ENCODE measurements at places on chromosomes 1 and 21.

DNA sequence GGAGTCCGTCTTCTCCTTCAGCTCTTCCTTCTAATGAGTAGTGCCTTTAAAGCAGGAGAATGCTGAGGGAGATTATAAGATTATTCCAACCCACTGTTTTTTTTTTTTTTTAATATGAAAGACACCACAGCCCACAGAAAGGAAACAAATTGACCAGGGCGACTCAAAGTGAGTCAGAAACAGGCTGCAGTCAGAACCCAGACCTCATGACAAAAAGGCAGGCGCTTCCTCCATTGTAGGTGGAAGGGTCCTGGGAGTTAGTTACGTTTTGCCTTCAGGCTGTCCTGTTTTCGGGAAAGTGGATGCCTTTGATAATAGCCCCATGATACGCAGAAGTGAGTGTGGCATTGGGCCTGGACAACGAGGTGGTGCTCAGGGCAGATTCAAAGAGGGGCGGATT lies 21.0 kb downstream of the PLXNA2 start:
- DNase-seq = no peak

GRCh38 chr21:33942426-33942825 lies 26.8 kb upstream of the ATP5PO start:
- no peak for DNase-seq

DNA sequence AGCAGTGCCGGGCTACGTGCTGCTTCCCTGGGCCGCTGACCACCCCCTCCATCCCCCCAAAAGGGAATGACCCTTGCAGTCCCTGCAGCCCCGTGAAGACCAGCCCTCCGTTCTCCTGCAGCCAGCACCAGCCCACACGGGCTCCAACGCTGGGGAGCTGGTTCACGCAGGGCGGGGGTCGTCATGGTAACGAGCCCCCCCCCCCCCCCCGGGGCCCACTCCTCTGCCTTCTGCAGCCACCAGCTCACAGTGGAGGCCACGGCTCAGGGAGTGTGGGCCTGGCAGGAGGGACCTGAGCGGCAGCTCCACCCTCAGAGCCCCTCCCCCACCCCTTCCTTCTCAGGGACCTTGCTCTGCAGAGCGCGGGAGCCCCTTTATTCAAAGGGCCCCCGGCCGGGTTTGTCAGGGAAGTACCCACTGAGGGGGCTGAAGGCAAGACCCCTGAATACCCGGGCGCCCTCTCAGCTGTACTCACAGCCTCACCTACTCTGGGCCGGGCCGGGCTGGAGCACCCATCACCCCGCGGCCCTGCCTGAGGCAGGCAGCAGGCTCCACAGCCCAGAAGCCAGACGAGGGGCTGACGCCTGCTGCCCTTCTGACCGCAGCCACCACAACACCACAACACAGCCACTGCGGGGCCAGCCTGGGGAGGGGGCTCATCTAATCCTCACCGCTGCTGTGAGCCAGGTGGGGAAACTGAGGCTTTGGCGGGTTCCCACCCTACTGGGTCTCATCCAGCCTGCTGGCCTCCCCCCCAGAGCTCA lies 12.6 kb downstream of the MEGF6 start:
- no peak for DNase-seq

DNA sequence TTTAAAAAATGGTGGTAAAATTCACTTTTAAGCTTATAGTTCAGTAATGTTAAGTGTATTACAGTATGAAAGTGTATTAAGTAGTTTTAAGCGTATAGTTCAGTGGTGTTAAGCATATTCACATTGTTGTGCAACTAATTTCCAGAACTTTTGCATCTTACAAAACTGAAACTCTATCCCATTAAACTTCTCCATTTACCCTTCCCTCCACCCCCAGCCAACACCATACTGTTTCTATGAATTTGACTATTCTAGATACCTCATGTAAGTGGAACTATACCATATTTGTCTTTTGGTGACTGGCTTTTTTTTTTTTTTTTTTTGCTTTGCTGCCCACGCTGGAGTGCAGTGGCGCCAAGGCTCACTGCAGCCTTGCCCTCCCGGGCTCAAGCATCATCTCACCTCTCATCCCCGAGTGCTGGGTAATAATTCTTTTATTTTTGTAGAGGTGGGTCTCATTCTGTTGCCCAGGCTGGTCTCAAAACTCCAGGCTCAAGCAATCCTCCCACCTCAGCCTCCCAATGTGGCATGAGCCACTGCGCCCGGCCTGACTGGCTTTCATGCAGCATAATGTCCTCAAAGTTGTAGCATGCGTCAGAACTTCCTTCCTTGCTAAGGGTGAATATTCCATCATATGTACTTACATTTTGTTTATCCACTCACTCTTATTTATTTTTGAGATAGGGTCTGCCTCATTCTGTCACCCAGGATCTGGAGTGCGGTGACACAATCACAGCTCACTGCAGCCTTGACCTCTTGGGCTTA lies 45.1 kb upstream of the BMP8B start:
- no peak for DNase-seq

GRCh38 chr21:29677326-29677725 lies 262.5 kb downstream of the GRIK1 start:
- DNase-seq = no peak

DNA sequence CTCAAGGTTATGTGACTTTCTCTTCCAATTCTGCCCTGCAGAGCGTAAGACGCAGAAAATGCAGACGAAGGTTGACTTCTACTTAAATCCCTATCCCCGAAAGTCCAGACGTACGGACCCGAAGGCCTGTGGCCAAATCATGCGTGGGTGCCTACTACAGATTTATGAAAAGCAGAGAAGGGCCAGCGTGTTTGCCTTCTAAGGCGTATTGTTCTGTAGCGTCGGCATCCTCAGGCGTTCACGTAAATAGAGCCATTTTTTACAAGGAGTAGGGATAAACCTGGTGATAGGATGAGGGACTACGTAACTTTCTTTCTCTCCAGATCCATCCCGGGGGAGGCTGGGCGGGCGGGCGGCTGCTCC lies 222 bp upstream of the GIPC2 start:
- DNase-seq = peak; percentile 25

GRCh38 chr1:29502225-29502910 lies 266.0 kb downstream of the PTPRU start:
- DNase-seq = no peak

DNA sequence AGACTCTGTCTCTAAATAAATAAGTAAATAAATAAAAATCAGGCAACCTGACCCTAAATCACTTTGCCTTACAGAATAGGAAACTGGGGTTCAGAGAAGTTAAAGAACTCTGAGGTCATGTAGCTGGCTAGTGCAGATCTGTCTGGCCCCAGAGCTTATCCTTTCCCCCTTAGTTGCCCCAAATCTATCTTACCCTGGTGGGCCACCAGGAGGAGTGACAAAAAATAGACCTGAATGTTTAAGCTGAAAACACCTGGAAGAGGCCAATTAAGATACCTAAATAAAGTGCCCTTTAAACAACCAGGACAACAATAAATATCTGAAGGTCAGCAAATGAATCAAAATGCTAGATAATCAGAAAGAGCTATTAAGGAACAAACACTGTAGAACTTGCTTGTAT lies 59.7 kb downstream of the TEX35 start:
- no peak for DNase-seq

DNA sequence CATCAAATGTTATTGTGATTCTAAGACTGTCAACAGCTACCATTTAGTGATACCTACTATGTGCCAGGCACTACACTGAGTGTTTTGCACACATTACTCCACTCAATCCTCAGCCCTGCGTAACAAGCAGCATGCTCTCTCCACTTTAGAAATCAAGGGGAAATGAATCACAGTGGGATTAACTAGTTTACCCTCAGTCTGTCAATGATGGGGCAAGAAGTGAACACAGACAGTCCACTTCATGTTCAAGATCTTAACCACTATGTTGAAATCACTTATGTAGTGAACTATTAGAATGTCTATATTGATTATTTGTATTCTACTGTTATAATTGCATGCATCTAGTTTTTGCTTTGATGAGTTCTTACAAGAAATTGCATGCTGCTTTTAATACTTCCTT lies 165.3 kb downstream of the LTN1 start:
- DNase-seq = no peak

- peak; percentile 22 for DNase-seq
Observed at GRCh38 chr1:168428063-168428731, 115.6 kb downstream of the XCL2 start.

DNA sequence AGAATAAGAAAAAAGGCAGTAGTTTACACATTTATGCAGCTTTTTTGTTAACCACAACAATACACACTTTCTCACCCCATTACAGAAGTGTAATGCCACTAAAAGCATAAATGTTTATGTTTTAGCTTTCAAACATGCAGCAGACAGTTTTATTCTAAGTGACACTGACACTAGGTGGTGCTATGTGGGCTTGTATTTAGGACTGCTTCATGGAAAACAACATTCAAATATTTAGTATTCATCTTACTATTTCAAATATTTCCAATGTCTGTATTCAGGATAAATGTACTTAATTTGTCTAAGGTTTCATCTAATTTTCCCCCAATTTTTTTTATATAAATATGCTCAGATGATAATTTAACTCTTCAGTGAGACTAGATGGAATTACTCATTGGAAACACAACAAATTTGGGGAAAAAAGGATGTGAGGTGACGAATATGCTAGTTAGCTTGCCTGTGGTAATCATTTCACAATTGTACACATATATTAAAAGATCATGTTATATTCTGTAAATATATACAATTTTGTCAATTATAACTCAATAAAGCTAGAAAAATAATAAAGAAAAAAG lies 71.4 kb downstream of the USP1 start:
- DNase-seq = peak; percentile 19

DNA sequence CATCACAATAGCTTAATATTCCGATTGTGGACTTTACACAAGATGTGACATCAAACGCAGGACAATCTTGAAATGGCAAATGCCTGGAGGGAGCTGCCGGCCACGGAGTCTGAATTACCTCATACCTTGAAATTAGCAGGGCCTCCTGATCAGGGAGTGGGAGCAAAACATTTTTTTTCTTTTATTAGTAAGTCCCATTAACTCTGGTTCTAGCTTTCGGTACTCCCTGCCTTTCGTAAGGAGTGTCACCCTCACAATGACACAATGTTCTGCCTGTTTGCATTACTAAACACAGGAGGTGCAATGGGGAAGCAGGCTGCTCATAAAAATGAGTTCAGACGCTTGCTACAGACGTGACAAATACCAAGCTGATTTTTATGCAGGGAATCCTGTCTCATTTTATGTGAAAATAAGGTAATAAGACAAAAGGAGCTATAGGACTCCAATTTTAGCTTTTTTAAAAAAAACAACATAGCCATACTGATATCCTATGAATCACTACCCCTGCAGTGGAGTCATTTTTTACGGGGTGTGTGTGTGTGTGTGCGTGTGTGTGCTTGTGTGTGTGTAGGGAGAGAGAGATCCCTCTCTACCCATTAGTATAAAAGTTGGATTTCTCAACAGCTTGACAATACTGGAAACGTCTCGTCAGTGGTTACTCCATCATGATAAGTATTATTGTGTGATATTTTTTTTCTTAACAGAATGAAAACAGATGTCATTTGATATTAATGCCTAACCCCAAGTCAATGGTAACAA lies 205.1 kb upstream of the RUNX1 start:
- no peak for DNase-seq

GRCh38 chr1:25784575-25785051 lies 15.4 kb upstream of the SELENON start:
- no peak for DNase-seq

- no peak for DNase-seq
Observed at GRCh38 chr1:117346206-117346928, 20.9 kb upstream of the MAN1A2 start.

DNA sequence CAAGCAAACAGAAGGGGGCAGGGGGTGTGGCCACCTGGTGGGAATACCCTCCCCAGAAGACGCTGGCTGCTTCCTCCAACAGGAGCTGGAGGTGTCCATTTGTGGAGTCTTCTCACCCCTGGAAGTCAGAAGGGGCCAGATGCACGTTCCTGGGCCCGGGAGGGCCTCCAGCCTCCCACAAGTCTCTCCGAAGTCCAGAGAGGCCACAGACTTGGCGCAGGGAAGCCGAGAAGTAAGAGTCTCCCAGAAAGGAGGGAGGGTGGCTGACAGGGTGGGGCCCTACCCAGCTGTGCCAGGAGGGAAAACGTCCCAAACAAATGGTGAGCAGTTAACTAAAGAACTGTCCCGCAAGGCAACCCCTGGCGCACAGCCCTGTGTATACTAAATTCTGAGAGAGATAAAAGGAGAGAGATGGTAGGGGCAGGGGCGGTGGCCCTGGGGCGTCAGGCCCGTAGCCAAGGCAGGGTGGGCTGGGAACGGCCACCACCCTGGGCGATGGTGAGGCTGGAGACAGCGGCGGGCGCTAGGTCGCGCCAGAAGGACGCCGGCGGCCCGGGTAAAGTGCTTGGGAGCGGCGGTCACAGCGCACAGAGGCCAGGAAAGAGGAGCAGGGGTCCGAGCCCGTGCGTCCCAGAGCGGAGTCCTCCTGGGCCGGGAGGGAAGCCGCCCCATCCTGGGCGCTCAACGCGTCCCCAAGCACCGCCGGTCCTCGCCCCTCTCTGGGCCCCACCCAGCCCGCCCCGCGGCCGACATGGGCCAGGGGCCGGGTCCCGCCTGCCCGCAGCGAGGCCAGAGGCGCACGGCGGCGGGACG lies 1.2 kb downstream of the CHD5 start:
- DNase-seq = no peak

DNA sequence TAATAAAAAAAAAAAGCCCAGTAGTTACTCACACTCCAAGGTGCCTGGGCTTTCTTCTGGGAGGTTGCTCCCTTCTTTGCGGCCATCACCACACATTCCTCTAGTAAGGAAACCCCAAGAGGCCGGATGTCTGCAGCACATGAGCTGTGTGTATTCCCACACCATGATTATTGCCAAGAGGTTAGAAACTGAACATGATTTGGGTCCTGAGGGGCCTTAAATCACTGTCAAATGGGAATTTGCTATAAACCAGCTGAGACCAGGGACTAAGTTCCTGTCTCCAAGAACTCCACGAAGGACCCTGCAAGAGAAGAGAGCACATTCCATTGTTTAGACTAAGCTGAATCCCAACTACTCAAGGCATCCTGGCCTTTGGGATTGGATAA lies 85.3 kb upstream of the SSX2IP start:
- DNase-seq = no peak

DNA sequence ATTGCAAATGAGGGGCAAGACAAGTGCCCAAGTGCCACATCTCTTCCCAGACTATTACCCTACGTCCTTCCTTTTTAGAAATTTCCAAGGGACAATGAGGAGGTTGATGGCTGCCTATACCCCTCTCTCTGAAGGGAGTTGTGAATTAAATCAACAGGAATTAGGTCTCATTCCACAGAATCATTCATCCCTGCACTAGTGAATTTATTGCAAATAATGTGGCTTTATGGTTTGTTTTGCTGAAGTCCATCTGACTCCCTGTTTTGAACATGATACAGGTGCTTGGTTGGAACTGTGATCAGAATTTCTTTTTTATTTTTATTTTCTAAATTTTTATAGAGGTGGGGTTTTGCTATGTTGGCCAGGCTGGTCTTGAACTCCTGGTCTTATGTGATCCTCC lies 34.3 kb upstream of the THEM4 start:
- DNase-seq = no peak

GRCh38 chr1:68188060-68188538 lies 44.2 kb downstream of the WLS start:
- no peak for DNase-seq

DNA sequence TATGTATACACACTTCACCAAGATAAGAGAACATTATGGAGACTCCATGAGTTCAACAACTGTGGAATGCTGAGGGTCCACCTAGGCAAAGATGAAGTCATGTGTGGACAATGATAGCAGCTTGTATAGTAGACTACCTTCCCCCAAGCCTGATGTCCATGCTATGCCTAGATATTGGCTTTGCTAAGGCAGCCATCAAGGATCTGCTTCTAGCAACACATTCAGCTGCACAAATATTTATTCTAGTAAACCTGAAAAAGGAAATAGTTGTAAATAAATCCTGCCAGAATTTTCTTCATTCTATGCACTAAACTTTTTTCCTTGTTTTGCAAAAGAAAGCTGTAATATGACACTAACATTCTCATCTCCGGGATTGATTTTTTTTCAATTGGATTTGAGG lies 7.0 kb upstream of the LPAR3 start:
- no peak for DNase-seq
